CD8-positive, alpha-beta memory T cell (primary cell): ENCODE measurements at places on chromosomes 12 and 14.

GRCh38 chr12:76422543-76423438 lies 74.6 kb upstream of the BBS10 start:
- DNase-seq, result no peak

DNA sequence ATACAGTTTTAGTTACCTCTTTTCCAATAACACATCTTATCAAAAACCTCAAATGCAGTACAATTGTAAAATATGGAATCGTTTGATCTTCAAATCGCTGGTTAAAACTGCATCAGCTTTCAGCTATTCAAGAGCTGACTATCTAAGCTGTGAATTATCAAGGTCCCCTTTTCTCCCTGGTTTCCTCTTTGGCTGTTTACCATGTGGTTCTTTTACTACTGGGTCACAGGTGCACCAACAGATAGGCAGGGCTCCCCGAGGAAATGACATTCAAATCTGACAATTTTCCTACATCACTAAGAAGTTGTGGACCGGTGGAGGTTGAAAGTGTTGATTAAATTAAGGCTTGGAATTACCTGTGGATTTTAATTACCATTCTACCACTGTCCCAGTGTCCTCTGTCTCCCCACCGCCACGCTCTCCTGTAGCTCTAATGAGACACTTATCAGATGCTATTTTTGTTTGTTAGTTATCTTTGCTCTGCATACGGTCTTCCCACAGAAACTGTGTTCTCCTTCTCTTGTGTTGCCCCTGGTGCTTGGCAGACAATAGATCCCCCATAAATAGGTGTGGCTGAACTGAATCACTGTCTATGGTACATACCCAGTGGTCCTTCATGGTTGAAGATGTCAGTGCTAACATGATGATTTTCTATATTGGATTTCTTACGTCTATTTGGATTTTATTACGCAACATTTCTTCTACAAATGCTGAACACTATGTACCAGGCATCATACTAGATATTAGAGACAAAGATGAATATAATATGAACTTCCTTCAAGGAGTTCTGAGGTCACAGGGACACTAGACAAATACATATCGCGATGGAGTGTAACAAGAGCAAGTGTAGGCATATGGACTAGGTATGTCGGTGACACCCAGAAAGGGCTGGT lies 20.9 kb upstream of the PLXNC1 start:
- no peak for DNase-seq

DNA sequence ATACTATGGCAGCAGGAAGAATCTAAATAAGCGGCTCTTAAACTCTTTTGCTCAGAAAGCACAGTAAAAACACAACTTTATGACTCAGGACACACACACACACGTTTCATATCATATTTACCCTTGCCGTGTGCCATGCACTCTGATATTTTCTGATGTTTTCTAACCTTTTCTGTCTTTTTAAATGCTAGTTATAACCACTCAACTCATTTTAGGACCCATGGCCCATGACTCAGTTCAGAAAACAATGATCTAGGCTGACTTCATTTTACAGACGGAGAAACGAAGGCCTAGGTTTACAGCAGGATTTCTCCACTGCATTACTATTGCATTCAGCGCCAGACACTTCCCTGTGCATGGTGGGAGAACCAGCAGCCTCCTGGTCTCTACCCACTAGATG lies 9.1 kb downstream of the VWF start:
- no peak for DNase-seq

- DNase-seq, result no peak
These were observed 38.2 kb downstream of the NCKAP5L start for GRCh38 chr12:49789992-49790391.

- DNase-seq, result peak; percentile 2
These were observed 33.4 kb downstream of the FNTB start for GRCh38 chr14:65019944-65020566.

DNA sequence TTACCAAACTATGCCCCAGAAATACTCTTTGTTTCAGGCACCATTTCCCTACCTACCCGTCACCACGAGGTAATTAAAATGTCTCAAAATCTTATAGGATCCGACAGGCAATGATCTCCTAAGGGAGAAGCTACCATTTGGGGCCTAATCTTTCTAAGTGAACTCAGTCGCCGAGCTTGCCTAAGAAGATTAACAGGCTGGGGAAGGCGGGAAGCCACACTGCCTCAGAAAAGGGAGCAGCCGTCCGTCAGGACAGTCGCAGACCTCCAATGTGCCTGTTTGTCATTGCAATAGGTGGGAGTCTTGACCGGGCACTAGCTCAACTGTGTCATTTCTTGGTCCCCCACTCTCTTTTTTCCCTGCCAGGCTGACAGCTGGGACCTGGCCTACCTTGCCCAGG lies 4.6 kb downstream of the TTC7B start:
- no peak for DNase-seq

DNA sequence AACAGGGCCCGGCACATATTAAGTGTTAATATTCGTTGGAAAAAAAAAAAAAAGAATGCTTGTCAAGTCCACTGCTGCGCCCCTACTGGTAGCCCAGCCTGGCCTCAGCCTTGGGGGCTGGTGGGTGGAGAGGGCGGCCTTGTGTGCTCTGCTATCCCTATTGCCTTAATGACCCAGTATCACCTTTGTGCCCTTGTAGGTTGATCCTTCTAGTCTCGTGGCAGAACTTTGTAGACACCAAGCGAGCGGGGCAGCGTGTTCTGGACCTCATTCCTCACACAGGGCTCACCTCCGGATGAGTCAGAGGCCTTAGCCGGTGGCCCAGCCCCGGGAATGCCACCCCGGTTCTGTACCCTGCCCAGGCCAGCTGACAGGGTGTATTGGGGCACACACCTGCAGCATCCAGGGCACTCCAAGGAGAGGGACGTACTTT lies 1.8 kb upstream of the RCOR1 start:
- no peak for DNase-seq

GRCh38 chr14:35112641-35113040 lies 9.1 kb downstream of the PPP2R3C start:
- no peak for DNase-seq

GRCh38 chr12:98406378-98406777 lies 109.0 kb upstream of the TMPO start:
- DNase-seq, result no peak

- DNase-seq, result no peak
These were observed 293.2 kb upstream of the CRY1 start for GRCh38 chr12:107386569-107386968.

GRCh38 chr12:9662488-9662887 lies 7.0 kb upstream of the CLEC2D start:
- DNase-seq, result no peak

- no peak for DNase-seq
These were observed 86.5 kb downstream of the ATP2B1 start for GRCh38 chr12:89622115-89622514.

GRCh38 chr14:101109981-101110728 lies 206.6 kb upstream of the RTL1 start:
- no peak for DNase-seq

DNA sequence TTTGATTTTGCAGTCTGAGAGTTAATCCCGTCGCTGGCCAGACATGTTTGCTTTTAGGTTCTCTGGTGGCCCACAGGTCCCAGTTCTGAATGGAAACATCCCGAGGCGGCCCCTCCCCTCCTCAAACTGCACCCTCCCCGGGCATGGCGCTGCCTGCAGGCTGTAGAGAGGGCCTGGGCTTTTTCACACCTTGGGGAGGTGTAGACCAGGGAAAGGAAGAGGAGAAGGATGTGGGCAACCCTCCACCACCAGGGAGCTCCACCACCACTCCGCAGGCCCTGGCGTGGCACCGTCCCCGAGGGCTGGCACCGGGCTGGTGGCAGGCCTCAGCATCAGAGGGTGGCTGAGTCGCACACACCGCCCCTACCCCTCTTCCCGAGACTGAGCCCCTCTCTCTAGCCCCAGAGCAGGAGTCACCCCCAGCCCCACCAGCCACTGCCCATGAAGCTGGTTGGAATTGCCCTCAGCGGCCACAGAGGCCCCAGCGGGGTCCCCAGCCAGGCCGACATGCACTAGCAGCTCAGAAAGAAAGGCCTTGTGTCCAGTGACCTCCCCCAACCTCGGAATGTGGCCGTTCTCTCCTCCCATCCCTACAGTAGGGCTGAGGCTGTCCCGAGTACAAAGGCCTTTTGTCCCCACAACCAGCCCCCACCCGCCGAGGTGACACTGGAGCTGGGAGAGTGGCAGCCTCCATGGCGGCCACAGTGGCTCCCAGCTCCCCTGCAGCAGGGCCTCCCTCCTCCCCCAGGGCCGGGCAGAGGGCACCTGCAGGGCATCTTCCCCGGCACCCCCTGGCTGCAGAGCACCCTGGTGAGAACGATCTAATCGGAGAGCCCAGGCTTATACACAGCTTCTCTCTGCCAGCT lies 23.5 kb upstream of the INF2 start:
- DNase-seq, result peak; percentile 60
